ENCODE measurements at places on chromosomes 4 and X.

GRCh38 chr4:22407361-22407760 lies 108.5 kb downstream of the ADGRA3 start:
- DNase-seq = no peak

DNA sequence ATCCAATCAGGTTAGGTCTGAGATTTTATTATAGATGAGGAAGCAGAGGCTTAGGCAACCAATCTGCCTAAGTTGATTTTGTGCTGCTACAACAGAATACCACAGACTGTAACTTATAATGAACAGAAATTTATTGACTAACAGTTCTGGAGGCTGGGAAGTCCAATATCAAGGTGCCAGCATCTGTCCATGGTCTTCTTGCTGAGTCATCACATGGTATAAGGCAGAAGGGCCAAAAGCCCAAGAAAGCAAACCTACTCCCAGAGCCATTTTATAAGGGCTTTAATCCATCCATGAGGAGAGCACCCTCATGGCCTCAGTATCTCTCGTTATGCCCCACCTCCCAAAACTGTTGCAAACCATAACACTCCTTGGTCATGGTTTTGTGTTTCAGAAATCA lies 55.8 kb downstream of the GPAT3 start:
- DNase-seq = no peak

DNA sequence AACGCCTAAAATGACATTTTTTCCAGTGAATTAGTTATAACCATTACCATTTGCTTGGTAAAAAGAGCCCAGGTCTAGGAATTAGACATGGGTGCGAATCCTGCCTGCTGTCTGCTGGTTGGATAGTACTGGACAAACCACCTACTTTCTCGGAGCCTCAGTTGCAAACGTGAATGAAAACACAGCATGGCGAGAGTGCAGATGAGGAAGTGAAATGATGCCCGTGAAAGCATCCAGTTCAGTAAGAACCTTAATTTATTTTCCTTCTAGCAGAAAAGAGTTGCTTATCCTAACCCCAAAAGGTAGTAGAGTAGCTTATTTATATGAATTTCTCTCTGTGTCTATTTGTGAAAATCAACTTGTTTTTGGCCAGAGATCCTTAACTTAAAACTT lies 171.4 kb upstream of the GALNT7 start:
- DNase-seq = no peak

- no peak for DNase-seq
Observed at GRCh38 chrX:68177542-68177941, 255.8 kb downstream of the OPHN1 start.

DNA sequence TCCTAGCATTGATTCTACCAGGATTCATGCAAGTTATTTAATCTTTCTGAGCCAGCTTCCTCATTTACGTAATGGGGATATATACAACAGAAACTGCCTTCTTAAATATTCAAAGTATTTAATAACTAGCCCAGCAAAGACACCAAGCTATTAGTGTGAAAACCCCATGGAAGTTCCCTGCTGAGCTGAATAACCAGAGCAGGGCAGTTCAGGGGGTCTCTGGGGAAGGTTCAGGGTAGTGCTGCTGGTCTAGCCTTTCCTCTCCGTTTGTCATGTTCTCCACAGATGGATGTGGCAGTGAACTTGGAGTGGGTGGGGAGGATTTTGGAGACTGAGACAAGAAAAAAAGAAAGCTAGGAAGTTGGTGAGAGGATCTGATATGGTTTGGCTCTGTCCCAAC lies 240.8 kb upstream of the TAPT1 start:
- DNase-seq = no peak

- no peak for DNase-seq
Observed at GRCh38 chr4:139734201-139734874, 68.7 kb downstream of the MGST2 start.

- no peak for DNase-seq
Observed at GRCh38 chr4:147447786-147448185, 33.1 kb upstream of the EDNRA start.

DNA sequence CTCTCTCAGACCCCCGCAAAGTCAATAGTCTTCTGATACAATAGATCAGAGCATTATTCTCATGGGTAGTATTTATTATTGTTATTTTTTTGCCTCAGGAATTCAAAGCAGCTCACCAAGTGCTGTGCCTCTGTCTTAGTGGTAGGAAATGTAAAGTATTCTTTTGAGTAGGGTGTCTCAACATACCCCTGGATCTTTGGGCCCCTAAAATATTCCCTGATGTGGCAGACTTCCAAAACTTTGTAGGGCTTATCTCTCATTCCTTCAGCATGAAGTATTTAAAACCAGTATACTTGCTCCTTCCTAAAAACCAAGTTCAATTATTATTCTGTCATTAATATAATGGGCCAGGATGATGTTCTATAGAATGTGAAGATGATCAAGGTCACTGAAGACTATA lies 115.3 kb upstream of the ZNF827 start:
- DNase-seq = no peak

GRCh38 chr4:29002151-29002550 lies 1718.0 kb upstream of the PCDH7 start:
- no peak for DNase-seq

- DNase-seq = no peak
Observed at GRCh38 chr4:6425336-6425735, 47.1 kb downstream of the PPP2R2C start.

- DNase-seq = no peak
Observed at GRCh38 chrX:140141444-140142029, 176.2 kb upstream of the CXorf66 start.
